ENCODE measurements at places on chromosomes 1 and 21.

GRCh38 chr1:230160957-230161771 is 94.1 kb downstream of the GALNT2 start:
- no peak for DNase-seq

DNA sequence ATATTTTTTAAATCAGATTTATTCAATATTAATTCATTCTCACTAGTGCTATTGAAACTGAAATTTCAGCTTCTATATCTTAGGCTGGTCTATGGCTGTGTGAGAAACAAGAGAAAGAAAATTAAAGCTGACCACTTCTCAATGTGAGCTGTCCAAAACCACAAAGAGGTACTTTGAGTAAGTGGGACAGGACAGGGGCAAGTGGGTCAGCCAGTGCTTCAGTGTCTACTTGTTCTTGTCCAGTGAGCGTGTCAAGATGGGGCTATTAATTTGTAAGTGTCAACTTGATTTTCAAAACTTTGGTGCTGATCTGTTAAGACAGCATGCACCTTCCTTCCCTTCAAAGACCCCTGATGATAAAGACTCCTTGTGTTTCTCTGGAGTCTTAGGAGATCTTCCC is 533.9 kb downstream of the PLPP3 start:
- no peak for DNase-seq

DNA sequence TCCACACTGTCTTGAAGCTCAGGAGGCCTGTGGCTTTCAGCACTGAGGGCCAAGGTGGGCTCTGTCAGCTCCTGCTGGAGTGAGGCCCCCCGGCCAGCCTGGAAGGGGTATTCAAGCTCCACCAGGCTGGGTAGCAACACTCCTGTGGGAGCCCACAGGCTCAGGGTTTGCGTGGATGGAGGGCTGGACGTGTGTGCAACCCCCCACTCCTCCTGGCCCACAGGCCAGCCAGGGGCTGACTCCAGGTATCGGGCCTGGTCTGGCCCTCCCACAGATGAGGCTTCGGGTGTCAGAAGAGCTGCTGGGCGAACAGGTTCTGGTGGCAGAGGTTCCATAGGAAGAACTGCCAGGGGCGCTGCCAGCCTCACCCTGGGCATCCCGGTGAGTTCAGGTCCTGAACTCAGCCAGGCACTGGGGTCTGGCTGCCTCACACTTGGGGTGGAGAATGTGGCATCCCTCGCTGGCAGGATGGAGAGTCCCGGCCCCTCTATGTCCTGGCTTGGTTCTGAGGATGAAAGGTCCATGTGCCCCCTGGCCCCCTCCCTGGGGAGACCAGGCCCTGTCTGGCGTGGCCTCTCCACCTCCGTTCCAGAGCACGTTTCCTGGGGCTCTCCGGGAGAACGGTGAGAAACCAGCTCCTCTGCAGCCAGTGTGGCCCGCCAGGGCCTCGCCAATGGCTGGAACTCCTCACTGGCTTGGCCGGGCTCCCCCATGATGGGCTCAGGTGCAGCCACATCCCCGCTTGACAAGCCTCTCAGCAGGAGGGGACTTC is 64.6 kb upstream of the TARDBP start:
- no peak for DNase-seq

DNA sequence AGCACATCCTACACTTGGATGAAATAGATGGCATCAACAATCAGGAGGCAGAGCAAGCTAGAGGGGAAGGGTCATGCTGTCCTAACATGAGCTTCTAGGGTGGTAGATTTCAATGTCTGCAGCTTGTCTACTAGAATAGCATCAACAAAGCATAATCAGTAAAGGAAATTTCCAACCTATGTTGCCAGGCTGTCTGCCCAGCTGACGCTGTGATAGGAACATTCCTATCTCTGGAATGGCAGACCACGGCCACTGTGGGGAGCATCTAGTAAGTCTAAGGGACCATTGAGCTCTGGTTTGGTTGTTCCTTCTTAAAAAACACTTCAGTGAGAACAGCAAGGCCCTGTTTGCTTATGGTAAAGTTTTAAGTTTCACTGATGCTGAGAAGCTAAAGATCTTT is 206.8 kb downstream of the PAPPA2 start:
- no peak for DNase-seq

- DNase-seq: no peak
Measured at GRCh38 chr1:74145086-74145485, 52.9 kb downstream of the LRRIQ3 start.

DNA sequence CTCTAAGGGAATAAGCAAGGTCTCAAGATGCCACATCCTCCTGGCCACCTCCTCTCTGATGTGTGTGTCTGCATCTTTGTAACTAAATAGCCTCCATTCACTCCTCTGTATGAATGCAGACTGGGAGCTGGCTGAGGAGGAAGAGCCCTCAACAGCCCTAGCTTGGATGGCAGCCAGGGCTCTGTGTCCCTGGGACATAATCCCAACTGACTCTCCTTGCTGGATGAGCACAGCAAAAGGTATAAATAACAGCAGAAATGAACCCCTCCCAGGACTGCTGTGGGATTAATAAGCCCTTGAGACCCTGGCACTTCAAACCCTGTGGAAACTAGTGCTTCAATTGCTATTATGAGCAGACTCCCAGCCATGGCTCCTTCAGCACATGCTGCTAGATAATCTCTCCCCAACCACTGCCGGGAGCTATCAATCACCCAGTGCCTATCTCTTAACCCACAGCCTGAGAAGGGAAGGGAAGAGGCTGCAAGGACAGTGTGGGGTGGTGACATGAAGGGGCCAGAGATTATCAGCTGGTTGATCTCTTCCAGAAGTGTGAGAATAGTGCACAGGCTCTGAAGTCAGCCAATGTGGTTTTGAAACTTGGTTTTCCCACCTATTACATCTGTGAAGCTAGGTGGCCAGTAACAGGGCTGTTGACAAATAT is 152.2 kb downstream of the TNR start:
- no peak for DNase-seq

- no peak for DNase-seq
Measured at GRCh38 chr1:86748622-86749373, 44.4 kb downstream of the SH3GLB1 start.

DNA sequence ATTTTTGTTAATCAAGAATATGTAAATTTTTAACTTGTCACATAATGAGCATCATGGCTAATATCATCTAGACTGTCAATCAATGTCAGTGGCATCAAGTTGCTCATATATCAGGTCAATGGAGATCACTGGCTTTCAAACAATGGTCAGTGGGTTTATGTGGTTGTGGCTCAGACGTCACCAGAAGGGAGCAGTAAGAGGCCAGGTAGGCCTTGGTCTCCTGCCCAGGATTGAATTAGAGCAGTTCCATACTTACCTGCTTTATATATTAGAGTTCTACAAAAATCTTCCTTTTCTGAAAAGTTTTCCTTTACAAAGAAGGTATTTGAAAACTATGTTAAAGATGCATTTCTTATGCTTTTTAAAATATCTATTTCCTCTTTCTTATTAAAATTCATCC is 206.3 kb upstream of the B3GALT2 start:
- no peak for DNase-seq

- no peak for DNase-seq
Measured at GRCh38 chr1:167871331-167871730, 42.6 kb downstream of the ADCY10 start.

DNA sequence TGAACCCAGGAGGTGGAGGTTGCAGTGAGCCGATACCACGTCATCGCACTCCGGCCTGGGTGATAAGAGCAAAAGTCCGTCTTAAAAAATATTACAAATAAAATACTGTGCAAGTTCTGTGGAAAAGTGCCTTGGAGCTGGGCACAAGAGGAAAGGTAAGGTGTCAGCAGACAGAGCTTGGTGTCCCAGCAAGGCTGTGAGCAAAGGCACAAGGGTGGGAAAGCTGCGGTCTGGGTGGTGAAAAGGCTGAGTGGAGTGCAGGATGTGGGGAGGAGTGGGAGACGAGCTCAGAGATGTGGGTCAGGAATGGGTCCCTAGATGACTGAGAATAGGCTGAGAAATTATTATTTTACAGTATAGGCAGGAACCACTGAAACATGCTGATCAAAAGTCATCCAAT is 150.6 kb downstream of the RHOU start:
- no peak for DNase-seq

Measured in hippocampal formation (tissue), 2 donors.